ENCODE measurements at places on chromosomes 1 and 21.

DNA sequence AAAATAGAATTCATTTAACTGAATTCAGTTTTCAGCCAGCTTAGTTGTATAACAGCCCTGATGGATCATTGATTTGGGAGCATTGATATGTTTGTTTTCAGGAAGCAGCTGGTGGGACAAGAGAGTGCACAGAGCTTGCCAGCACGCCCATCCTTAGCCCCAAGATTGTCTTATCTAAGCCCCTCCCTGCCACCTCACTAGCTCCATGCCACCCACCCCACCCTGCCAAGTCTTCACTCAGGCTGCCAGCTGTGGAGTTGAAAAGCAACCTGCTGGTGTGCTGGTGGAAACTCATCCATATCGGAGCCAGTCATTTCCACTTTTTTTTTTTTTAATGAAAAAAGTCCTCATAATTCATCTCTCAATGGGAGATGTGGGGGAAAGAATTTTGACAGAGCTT lies 11.8 kb downstream of the KIRREL1 start:
- no peak for DNase-seq

DNA sequence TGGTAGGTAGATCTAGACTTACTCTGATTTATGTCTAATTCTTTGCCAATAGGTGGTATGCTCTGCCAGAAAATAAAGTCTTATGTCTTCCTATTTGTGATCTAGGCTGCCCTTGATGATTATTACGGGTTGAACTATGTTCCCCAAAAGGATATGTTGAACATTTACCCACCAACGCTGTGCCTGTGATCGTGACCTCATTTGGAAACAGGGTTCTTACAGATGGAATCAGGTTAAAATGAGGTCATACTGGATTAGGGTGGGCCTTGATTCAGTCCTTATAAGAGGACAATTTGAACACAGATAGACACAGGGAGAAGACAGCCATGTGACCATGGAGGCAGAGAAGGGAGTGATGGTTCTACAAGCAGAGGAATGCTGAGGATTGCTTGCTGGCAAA lies 95.1 kb upstream of the BCAR3 start:
- DNase-seq, result no peak

DNA sequence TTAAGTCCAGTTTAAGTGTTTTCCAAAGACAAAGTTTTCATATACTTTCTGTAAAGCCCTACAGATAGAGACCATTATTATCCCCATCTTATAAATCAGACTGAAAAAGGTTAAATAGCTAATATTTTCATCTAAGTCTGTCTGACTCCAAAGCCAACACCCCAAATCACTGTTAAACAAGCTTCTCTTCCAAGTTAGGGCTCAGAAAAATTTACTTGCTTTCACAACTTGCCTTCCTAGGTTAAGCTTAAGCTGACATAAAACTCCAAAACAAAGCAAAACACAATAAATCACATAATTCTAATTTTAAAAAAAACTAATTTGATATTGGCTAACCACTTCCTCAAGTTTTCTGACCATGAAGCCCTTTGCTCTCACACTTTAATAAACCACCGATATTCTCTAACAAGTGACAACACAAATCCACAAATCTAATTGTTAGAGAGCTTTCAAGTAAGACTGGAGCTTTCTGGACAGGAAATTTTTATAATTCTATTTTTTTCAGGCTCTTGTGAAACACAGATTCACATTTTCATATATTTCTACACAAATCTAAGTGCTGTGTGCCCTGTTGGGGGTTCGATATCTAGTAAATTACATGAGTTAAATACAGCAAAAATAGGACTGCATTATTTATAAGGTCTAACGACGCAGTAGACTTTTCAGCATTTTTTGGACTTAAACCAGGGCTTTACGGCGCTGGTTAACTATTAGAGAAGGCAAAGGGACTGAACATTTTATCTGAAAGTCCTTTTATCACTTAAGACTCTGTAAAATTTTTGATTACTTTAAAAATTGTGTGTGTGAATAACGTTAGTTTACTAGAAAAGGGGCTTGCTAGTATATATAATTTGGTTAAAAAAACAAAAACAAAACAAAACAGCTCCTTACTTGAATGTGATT lies 2.1 kb downstream of the GNG12 start:
- no peak for DNase-seq

GRCh38 chr21:38311765-38312164 lies 55.0 kb downstream of the KCNJ15 start:
- no peak for DNase-seq

DNA sequence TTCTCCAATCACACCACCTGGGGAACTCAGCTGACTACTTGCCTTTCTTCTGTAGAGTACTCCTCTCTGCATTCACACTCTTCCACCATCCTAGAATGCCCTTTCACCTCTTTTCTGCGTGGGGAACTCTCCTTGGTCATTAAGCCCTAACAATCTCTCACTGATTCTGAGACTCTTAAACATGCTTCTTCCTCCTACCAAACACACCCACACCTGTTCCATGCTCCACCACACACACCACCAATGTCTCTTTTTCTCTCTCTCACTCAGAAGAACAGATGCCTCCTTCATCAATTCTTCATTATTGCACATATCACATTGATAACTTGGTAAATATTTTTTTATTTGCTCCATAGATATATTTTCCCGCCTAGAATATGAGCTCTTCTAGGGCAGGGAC lies 53.6 kb downstream of the WARS2 start:
- no peak for DNase-seq

Data from NCI-H146 (cell line).